ENCODE measurements at places on chromosomes 5 and 9.

DNA sequence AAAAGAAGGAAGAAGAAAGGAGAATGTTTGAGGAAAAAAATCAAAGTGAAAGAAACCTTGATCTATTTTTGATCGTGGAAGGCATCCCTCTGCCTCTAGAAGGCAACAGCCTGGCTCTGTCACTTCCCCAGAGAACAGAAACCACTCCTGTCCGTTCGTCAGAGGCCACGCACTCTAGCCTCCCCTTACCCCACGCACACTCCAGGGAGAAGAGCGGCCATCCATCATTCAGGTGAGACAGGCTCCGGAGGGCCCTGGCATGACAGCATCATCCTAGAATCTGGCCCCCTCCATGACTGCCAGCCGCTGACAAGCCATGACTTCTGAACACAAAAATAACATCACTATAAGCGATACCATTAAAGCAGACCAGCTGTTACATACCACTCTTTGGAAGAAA lies 135.8 kb downstream of the ROR2 start:
- DNase-seq: no peak

- no peak for DNase-seq
Measured at GRCh38 chr5:53429706-53430105, 50.7 kb upstream of the FST start.

DNA sequence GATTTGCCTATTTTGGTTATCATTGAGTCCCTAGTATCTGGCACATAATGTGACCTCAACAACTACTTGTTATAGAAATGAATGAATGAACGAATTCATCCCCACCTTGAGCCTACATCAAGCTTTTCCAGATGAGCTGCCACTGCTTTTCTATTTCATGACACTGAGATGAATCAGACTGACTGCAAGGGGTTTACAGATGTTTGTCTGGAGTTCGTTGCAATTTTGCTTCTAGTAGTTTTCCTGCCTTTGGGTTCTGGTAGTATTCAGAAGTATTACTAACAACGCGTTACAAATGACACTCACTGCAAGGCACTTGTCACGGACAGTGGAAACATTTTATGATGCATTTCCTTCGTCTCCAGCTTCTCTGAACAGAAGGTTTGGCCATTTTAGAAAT lies 222.3 kb downstream of the CD180 start:
- DNase-seq: no peak

GRCh38 chr5:163453705-163454104 lies 6.2 kb downstream of the NUDCD2 start:
- DNase-seq: no peak

DNA sequence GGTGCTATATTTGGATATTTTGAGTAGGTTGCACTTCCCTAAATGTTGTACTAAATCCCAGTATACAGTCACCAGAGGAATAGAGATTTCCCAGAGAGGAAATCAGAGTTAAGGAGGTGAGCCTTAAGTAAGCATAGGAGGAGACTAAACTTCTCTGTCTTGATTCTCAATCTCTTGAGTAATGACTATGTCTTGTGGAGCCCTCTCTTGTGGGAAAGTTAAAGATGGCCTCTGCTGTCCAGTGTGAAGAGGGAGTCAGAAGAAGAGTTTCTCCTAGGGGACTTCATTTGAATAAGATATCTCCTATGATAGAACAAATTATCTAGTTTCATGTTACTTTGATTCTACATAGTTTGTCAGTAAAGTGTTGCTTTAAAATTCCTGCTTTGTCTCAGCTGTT lies 502.5 kb downstream of the PDE4D start:
- DNase-seq: no peak

- DNase-seq: no peak
Measured at GRCh38 chr5:116135344-116135743, 50.5 kb downstream of the COMMD10 start.

DNA sequence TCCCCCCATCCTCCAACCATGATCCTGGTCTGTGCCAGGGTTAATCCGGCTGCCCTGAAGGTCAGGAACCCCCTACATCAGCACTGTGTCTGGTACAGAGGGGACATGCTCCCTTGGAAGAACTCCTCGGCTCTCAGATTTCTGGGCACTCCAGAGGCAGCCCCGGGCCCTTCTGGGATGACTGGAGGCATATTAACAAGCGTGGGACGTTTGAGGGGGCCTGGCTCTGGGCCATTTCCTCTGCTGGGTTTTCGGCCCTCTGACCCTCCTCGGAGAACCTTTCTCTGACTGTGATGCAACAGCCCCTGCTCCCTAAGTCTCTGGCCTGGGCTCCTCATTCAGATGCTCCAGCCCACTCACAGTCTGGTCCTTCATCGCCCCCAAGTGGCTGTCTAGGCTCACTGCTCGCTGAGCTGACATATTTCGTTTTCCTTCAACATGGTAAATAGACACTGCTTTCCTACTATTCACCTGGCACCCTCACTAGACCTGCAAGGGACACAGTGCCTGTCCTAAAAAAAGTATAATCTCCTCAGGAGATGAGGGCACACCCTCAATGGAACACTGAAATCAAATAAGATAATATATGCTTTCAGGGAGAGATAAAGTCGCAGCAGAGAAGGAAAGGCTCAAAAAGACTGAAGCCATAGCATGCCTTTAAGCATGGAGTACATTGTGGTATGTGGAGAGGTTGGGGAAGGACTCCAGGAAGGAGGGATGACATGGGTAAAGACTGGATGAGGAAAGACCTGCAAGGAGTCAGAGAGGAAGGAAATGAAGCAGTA lies 404.7 kb upstream of the TRPC7 start:
- DNase-seq: no peak

DNA sequence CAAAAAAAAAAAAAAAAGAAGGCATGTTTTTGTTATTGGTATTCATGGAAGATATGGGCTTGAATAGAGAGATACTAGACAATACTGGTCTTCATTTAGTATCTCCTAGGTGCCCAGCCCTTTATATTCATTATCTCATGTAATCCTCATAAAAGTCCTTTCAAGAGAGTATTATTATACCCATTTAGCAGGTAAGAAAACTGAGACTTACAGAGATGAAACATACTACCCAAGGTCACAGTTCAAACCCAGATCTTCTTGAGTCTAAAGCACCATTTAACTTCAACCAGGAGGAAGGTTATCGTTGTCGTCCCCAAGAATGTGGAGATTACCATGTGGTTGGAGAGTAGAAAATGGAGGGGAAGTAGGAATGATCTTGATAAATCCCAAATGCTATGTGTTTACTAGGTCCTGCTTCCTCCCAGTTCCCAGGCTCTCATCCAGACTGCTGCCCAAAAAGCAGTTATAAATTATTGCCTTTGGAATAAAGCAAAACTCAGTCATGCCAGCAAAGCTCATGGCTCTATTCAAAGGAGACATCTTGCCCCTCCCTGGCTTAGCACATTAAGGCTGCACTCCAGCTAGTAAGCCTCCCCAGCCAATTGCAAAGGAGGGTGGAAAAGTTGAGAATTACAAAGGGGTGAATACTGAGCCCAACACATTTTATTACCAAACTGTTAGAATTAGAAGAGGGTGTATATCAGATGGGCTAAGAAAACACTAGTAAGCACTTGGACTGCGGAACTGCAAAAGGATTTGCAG lies 163.9 kb downstream of the PIK3R1 start:
- DNase-seq: no peak

DNA sequence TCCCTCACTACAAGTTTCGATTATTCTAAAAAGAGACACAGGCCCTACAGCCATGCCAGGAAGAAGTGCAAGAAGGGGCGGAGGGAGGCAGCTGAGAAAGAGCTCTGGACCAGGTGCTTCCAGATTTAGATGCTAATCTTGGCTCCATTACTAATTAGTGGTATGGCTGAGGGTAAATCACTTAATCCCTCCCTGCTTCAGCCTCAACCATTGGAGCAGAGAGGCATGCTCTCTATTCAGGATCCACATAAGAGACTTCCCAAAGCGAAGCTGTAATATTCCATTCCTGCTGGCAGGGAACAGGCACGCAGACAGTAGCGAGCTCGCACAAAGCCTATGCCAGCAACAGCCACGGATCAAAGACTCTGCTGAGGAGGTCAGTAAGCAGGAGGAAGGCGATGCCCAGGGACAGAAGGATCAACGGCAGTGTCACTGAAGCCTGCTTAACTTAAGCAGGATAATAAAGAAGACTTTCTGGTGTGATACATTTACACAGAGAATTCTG lies 24.2 kb downstream of the LIFR start:
- DNase-seq: no peak

DNA sequence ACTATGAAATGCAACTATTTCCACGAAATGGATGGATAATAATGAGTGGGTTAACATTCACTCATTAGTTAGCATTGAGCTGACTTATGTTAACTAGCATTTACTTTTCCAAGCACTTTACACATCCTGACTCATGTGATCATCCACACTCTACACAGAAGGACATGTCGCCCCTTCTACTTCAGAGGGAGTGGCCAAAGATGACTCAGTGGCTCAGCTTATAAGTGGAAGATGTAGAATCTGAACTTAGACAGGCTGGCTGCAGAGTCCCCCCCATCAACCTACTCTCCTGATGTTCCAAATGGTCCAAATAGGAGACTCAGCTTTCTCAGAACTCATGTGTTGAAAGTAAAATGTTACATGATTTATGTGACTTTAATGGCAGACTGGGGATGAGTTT lies 146.0 kb downstream of the ADCY2 start:
- DNase-seq: no peak

DNA sequence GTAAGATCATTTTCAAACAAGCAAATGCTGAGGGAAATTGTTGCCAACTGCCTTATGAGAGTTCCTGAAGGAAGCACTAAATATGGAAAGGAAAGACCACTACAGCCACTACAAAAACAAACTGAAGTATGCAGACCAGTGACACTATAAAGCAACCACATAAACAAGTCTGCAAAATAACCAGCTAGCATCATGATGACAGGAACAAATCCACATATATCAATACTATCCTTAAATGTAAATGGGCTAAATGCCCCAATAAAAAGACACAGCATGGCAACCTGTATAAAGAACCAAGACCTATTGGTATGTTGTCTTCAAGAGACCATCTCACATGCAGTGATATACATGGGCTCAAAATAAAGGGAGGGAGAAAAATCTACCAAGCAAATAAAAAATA lies 113.2 kb downstream of the DTWD2 start:
- DNase-seq: no peak

- no peak for DNase-seq
Measured at GRCh38 chr5:21219251-21219650, 1231.3 kb upstream of the CDH18 start.

GRCh38 chr5:135980620-135981019 lies 25.8 kb upstream of the LECT2 start:
- no peak for DNase-seq

GRCh38 chr5:177130211-177131018 lies 3.2 kb upstream of the NSD1 start:
- DNase-seq: no peak

DNA sequence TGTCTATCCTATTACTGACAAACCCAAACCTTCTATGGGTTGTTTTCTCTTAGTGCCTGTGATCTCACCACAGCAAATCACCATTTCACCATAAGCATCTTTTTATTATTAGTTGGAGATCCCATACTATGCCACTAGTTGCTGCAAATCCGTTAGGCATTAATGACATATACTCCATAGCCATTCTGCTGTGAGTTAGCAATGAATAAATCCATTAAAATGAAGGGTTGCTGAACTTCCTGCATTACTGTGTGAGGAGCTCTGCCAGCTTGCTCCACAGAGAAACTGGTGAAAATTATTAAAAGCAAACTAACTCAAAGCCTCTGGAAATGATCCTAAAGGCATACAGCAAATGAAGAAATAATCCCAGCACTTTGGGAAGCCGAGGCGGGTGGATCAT lies 102.0 kb downstream of the CFAP95 start:
- no peak for DNase-seq

DNA sequence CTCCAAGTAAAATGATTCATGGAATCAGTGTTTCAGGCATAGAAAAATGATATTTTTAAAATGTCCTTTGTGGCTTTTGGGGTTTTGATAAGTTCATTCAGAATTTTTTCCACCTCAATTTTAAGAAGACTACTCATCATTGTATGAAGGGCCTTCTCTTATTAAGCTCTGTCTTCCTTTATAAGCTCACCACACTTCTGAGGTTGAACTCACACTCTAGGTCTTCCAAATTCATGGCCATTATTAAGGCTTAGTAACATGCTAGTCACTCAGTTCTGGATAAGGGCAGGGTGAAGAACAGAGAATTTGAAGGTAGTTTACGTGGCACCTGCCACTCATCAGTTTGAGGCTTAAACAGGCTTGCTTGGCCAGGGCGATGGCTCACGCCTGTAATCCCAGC lies 4.2 kb downstream of the MELK start:
- no peak for DNase-seq

DNA sequence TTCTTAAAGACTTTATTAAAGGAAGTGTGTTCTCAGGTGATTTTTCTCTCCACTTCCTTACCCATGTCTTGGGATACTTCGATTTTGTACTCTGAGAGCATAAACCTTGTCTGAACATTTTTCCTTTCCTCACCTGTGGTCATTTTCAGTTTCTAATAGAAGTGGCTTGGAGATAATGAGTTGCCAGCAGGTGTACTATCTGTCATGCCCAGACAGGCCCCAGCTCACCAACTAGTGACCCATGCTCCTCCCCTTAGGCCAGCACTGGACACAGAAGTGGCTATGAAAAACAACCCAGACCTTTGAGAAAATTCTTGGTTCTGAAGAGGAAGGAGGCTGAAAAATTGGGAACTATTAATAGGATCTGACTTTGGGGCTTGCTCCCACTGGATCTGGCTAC lies 49.2 kb upstream of the SMIM32 start:
- no peak for DNase-seq

GRCh38 chr5:523441-524222 lies 617 bp downstream of the SLC9A3 start:
- DNase-seq: no peak

DNA sequence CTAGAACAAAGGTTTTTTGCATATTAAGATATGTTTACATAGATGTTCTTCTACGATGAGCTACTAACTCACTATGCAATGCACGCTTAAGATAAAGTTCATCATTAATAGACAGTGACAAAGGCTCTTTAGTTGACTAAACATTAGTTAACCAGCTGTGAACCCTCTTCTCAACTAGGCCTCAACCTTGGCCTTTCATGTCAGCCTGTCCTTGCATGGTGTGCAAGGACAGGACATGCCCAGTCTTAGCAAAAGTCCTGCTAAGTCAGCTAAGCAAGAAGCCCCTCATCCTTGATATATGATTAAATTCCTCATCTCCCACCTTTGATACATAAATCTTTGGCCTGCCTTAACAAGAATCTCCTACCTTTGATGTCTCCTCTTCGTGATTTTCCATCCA lies 50.9 kb downstream of the PLPP1 start:
- DNase-seq: no peak

GRCh38 chr5:71894091-71894490 lies 175.0 kb downstream of the CARTPT start:
- no peak for DNase-seq

GRCh38 chr9:76697081-76697480 lies 67.2 kb upstream of the PCA3 start:
- no peak for DNase-seq

GRCh38 chr9:35628389-35628991 lies 10.3 kb upstream of the CD72 start:
- DNase-seq: no peak

DNA sequence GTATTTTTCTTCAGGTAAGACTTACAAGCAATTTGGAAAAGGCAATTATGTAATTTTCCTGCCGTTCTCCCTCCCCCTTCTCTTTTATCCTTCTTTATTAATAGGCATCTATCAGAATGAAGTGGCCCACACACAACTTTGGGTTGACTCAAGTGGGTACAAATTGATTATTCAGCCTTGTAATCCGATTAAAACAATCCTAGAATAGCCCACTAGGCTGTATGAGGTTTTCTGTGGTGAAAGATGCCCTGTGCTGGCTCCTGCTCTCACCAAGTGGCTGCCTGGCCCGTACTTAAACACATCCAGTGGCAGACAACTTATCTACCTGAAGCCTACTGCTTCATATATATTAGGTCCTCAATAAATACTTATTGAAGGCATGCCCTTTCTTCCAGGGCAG lies 177.3 kb upstream of the C9orf72 start:
- DNase-seq: no peak

Data from activated CD4-positive, CD25-positive, alpha-beta regulatory T cell (primary cell).